Activated CD4-positive, alpha-beta memory T cell treated with anti-CD3 and anti-CD28 coated beads for 36 hours (primary cell): ENCODE measurements at places on chromosomes 5 and 9. TPM values are rescaled to one million over a fixed set of nuclear protein-coding genes. Genes with fewer than 3 reads are reported as not detected.

Gene WWC1
- 0.82 TPM for total RNA-seq

GRCh38 chr5:93141969-93142368, 439.1 kb downstream of the NR2F1-AS1 start:
- no peaks in the 10 kb centered on the region for H3K27me3 ChIP-seq
- H3K4me1 ChIP-seq, result no peaks in the 10 kb centered on the region
- DNase-seq, result no peak
- no peak overlapping the region for H3K27ac ChIP-seq
- H3K4me3 ChIP-seq, result no peak overlapping the region

Gene LOX
- not detected for total RNA-seq

- no peaks in the 10 kb centered on the region for H3K27me3 ChIP-seq
- no peak for DNase-seq
- H3K27ac ChIP-seq, result no peak overlapping the region
- H3K4me3 ChIP-seq, result no peak overlapping the region
- no peaks in the 10 kb centered on the region for H3K4me1 ChIP-seq
- H3K36me3 ChIP-seq, result no peaks in the 10 kb centered on the region
Observed at GRCh38 chr9:133852431-133852830, 114.3 kb upstream of the SARDH start.

GRCh38 chr5:157566902-157567489, 8.6 kb downstream of the ADAM19 start:
- peaks cover 84% of the 10 kb centered on the region for H3K4me1 ChIP-seq
- peak overlapping the region; percentile 57 for H3K27ac ChIP-seq
- no peak for DNase-seq
- no peak overlapping the region for H3K4me3 ChIP-seq

Gene DIRAS2
- total RNA-seq, result not detected

GRCh38 chr9:79623799-79624721, 52.3 kb downstream of the TLE4 start:
- no peaks in the 10 kb centered on the region for H3K36me3 ChIP-seq
- peak overlapping the region; percentile 22 for H3K4me3 ChIP-seq
- peak; percentile 47 for DNase-seq
- H3K27ac ChIP-seq, result peak overlapping the region; percentile 81
- H3K27me3 ChIP-seq, result no peaks in the 10 kb centered on the region

DNA sequence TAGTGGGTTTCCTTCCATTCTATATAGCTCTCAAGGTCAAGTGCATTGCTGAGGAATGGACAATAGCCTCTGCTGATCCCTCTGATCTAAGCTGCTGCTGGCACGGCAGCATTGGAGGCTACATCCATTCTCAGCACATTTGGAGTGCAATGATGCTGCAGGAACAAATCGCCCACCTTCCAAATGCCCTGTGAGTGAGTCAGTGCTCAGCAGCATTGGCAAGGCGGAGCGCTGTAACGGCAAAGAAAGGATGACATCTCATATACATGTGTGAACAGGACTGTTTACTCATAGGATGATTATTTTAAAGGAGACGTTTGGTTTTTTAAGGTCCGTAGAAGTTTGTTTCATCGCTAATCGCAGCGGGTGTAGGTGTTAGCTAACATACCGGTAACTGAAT, 408.7 kb downstream of the ARHGEF28 start:
- H3K27me3 ChIP-seq, result peaks cover 11% of the 10 kb centered on the region
- peaks cover 7% of the 10 kb centered on the region for H3K4me1 ChIP-seq
- H3K36me3 ChIP-seq, result no peaks in the 10 kb centered on the region

DNA sequence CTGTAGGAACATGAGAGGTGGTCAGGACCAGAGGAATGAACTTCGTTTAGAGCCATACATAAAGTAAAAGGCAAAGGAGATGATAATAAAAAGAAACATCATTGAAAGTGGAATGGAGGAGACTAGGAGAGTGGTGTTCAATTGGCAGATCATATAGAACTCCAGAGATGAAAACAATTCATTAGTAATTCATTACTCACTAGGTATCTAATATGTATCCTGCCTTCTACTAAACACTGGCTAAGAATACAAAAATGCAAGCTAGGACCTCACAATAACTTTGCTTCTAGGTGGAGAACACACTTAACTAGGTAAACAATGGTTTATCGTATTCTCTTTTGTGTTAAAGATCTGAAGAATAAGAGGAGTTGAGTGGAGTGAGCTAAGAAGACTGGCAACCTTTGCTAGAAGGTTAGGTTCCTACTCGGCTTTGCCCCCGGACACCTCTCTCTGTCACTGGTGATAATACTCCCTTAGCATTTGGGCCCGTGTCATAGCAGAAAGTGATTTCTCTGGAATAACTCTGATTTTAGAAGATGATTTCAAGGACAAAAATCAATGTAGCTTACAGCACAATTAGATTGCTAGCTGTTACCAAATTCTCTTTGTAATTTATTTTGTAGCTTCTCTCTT, 88.6 kb upstream of the IFNE start:
- no peaks in the 10 kb centered on the region for H3K36me3 ChIP-seq
- no peak overlapping the region for H3K27ac ChIP-seq
- no peak for DNase-seq
- H3K4me1 ChIP-seq, result no peaks in the 10 kb centered on the region
- peaks cover 9% of the 10 kb centered on the region for H3K27me3 ChIP-seq
- no peak overlapping the region for H3K4me3 ChIP-seq

Gene FOXD4
- total RNA-seq, result not detected

GRCh38 chr5:170612256-170612678, 108.4 kb downstream of the KCNIP1 start:
- H3K4me3 ChIP-seq, result no peak overlapping the region
- H3K27me3 ChIP-seq, result peaks cover 7% of the 10 kb centered on the region
- no peak overlapping the region for H3K27ac ChIP-seq
- no peaks in the 10 kb centered on the region for H3K36me3 ChIP-seq

DNA sequence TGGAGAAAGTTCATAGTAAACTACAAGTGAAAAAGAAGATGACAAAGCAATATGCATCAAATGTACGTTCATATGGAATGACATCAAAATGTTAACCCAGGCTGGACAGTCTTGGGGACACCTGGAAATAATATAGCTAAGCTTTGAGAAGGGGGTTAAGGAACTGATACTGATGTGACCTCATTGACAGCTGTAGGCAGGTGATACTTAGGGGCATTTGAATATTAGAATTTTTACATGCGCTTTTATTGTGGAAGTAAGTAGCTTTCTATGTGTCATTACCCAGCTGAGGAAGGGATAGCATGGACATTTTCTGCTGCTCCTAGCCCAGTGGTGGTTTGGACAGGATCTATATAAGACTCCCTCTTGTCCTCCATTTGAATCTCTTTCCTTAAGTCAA, 299.7 kb downstream of the CWC27 start:
- H3K27me3 ChIP-seq, result peaks cover 14% of the 10 kb centered on the region
- no peaks in the 10 kb centered on the region for H3K36me3 ChIP-seq
- H3K4me1 ChIP-seq, result no peaks in the 10 kb centered on the region
- no peak overlapping the region for H3K27ac ChIP-seq

Gene ANXA6
- total RNA-seq, result 443 TPM

Gene ADAMTS13
- 2.6 TPM for total RNA-seq

Gene BNC2
- not detected for total RNA-seq

- peaks cover 19% of the 10 kb centered on the region for H3K27me3 ChIP-seq
- no peak overlapping the region for H3K27ac ChIP-seq
- no peaks in the 10 kb centered on the region for H3K36me3 ChIP-seq
- no peak overlapping the region for H3K4me3 ChIP-seq
- H3K4me1 ChIP-seq, result no peaks in the 10 kb centered on the region
- no peak for DNase-seq
Observed at GRCh38 chr9:130927995-130928900, 10.8 kb downstream of the FIBCD1 start.

DNA sequence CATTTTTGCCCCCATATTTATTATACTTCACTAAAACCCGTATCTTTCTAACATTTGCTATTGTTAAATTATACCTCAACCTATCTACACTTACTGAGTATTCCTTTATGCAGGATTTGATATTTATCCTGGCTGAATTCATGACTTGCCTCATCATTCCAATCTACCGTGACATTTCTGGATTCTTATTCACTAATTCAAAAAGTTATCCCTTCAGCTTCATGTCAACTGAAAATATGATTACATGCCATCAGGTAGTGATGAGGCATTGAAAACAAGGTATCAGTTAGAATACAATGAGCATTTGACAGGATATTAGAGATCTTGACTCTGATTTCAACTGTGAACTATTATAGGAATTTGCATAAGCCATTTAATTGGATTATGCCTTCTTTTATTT, 2171.9 kb upstream of the WWC1 start:
- H3K27ac ChIP-seq, result no peak overlapping the region
- no peaks in the 10 kb centered on the region for H3K27me3 ChIP-seq
- no peaks in the 10 kb centered on the region for H3K36me3 ChIP-seq
- no peak for DNase-seq
- no peaks in the 10 kb centered on the region for H3K4me1 ChIP-seq

- H3K36me3 ChIP-seq, result no peaks in the 10 kb centered on the region
- DNase-seq, result no peak
- H3K27ac ChIP-seq, result no peak overlapping the region
- H3K4me1 ChIP-seq, result no peaks in the 10 kb centered on the region
- H3K27me3 ChIP-seq, result no peaks in the 10 kb centered on the region
- H3K4me3 ChIP-seq, result no peak overlapping the region
Observed at GRCh38 chr5:103867857-103868598, 305.4 kb upstream of the NUDT12 start.

DNA sequence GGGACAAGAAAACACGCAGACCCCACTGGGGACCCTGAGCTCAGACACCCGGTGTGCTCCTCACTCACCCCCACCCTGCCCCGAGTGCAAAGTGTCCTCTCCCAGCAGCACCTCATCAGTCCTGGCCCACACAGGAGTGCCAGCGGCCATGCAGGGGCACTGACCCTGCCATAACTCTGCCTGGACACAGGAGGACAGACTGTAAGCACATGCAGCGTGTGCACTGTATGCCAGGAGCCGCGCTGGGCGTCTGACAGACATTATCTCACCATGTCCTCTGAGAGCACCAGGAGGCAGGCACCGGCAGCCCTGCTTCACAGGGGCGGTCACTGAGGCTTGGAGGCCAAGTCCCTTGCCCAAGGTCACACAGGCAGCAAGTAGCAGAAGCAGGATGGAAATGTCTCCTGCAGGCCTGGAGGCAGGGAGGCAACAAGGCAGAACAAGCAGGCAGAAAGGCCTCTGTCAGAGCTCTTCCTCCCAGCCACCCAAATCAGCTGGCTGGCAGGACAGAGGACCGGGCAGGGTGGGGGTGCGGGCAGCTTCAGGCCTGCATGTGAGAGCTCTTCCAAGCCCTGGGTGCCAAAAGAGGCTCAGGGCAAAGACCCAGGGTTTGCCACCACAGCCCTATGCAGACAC, 8.4 kb downstream of the EEIG1 start:
- H3K27me3 ChIP-seq, result no peaks in the 10 kb centered on the region
- no peak for DNase-seq
- peak overlapping the region; percentile 56 for H3K4me3 ChIP-seq

GRCh38 chr9:129558063-129558550, 62.8 kb downstream of the C9orf50 start:
- no peak for DNase-seq
- H3K4me1 ChIP-seq, result no peaks in the 10 kb centered on the region
- H3K36me3 ChIP-seq, result no peaks in the 10 kb centered on the region
- no peak overlapping the region for H3K27ac ChIP-seq

Gene UBAC1
- 42.0 TPM for total RNA-seq

Gene FBXW5
- total RNA-seq, result 66.8 TPM

- no peak overlapping the region for H3K4me3 ChIP-seq
- no peak overlapping the region for H3K27ac ChIP-seq
- DNase-seq, result no peak
- no peaks in the 10 kb centered on the region for H3K27me3 ChIP-seq
- peaks cover 17% of the 10 kb centered on the region for H3K36me3 ChIP-seq
Observed at GRCh38 chr9:77783518-77783917, 135.4 kb upstream of the GNA14 start.

DNA sequence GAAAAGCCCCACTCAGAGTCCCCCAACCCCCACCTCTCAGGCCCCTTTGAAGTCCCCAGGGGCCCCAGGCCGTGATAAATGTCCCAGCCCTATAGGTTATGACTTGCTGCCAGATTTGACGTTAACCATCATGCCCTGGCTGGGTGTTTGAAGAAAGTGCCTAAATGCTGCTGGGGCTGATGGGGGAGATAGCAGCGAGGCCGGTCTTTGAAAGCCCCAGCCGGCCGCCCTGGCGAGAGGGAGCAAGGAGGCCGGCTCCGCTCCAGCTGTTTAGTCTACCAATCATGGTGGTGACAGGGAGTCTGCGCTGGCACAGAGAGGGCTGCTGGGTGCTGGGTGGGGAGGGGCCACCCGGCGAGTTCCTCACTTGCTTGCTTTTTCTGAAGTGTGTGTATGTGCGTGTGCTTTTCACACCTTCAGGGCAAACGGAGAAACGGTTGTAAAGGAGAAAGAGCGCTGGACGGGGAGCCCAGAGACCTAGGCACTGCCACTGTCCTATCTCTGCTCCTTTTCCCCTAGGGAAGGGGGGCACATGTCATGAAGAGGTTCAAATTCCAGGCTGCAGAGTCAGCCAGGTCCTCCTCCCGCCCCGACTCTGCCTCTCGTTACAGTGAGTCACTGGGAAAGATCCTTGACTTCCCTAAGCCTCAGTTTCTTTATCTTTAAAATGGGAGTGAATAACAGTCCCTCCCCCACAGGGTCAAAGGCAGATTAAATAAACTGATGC, 126.1 kb upstream of the HAND1 start:
- no peaks in the 10 kb centered on the region for H3K4me1 ChIP-seq
- no peaks in the 10 kb centered on the region for H3K36me3 ChIP-seq
- no peak overlapping the region for H3K27ac ChIP-seq
- DNase-seq, result no peak
- peaks cover 44% of the 10 kb centered on the region for H3K27me3 ChIP-seq

Gene ADAMTS6
- total RNA-seq, result 0.45 TPM

- no peak overlapping the region for H3K27ac ChIP-seq
- no peak overlapping the region for H3K4me3 ChIP-seq
- H3K36me3 ChIP-seq, result no peaks in the 10 kb centered on the region
- no peak for DNase-seq
Observed at GRCh38 chr5:117357886-117358285, 783.3 kb upstream of the SEMA6A start.

DNA sequence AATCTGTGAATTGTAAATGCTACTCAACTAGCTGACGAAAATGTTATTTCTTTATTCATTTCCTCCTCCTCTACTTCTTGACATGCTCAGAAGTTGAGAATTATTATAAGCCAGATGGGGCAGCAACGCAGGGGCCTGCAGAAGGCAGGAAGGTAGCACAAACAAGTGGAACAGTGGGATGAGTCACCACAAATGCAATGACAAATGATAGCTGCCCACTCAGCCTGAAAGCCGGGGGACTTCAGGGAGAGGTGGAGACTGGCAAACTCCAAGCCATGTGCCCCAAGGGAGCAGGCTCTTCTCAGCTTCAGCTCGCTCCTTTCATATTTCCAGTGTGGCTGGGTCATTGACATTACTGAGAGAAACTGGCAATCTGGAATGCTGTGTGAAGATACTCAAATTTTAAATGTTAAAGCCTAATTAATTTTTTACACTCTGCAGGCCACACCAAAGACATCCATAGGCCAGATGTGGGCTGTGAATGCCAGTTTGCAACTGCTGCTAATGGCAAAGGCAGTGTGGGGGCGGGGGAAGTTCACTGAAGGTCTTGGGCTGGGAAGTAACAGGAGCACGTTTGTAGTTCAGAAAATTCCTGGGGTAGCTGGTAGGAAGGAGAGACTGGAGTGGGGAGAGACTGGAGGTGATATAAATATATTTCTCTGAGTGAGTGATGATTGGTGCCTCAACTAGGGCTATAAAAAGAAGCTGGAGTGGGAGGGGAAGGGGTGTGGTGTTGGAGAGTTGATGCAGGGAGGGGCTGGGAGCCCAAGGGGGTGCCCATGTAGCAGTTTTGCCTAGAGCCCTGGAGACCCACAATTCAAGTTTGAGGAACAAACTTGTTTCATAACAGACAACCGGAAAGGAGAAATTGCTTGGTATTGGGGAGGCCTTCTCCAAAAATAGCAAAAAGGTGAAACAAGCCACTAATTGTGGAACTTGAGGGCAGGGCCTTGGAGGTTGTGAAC, 20.8 kb upstream of the ADRB2 start:
- no peak overlapping the region for H3K4me3 ChIP-seq
- peak; percentile 70 for DNase-seq
- peaks cover 15% of the 10 kb centered on the region for H3K27me3 ChIP-seq

Gene FOXD1
- 0.38 TPM for total RNA-seq
